Stimulated activated naive CD4-positive, alpha-beta T cell treated with Interleukin-2 at 50 U/mL for 16 hours (primary cell): ENCODE measurements at places on chromosomes 2 and 18.

DNA sequence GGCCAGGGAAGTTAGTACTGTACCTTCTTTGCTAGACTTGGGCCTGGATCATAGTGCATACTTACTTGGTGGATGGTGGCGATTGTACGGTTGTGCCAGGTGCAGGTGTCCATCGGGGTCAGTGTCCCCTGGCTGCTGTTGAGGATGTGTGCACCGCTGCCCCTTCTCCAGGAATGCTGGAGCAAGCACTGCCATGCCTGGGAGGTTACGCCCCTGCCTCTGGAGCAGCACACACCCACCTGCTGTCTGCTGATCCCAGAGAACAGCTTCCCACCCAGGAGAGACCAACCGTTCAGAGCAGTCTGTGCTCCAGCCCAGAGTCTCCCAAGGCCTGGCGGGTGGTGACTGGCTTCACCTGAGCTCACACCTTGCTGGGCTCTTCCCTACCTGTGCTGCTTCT, 286.8 kb upstream of the HS6ST1 start:
- no peak for DNase-seq

DNA sequence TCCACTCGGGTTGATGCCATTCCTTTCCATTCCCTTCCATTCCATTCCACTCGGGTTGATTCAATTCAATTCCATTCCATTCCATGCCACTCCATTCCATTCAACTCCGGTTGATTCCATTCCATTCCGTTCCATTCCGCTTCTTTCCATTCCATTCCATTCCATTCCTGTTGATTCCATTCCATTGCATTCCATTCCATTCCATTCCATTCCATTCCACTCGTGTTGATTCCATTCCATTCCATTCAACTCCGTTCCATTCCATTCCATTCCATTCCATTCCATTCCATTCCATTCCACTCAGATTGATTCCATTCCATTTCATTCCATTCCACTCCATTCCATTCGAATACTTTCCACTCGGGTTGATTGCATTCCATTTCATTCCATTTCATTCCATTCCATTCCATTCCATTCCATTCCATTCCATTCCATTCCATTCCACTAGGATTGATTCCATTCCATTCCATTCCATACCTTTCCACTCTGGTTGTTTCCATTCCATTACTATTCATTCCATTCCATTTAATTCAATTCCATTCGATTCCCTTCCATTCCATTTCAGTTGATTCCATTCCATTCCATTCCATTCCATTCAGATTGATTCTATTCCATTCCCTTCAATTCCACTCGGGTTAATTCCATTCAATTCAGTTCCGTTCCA, 1141.8 kb downstream of the RPIA start:
- DNase-seq = no peak

DNA sequence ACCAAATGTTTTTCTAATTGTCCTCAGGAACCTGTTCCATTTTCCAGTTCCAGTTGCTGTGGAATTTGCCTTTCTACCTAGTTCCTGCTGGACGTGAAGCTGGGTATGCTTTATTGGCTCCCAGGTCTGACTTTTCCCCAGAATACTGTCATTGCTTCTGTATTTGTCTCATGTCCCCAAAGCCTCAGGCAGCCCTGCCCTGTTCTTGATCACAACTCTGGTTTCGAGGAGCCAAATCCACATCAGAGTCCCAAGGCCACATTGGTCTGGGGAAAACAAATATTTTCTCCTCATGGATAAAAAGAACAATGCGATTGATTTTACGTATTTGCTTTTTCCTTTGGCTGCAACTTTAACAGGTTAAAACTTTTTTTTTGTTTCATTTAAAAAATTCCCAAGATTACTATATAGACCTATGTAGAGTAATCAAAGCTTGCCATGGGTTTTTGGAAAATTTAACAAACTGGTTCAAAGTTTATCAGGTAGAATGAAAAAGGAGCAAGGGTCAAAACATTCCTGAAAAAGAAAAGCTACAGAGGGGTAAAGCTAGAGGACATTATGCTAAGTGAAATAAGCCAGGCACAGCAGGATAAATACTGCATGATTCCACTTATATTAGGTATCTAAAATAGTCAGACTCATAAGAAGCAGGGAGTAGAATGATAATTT, 85.2 kb downstream of the MDH1 start:
- no peak for DNase-seq

GRCh38 chr2:1521878-1522830, 108.9 kb downstream of the TPO start:
- no peak for DNase-seq

- DNase-seq = no peak
Observed at GRCh38 chr2:26486789-26487188, 8.9 kb upstream of the OTOF start.

GRCh38 chr2:32810909-32811495, 135.8 kb upstream of the LTBP1 start:
- no peak for DNase-seq

DNA sequence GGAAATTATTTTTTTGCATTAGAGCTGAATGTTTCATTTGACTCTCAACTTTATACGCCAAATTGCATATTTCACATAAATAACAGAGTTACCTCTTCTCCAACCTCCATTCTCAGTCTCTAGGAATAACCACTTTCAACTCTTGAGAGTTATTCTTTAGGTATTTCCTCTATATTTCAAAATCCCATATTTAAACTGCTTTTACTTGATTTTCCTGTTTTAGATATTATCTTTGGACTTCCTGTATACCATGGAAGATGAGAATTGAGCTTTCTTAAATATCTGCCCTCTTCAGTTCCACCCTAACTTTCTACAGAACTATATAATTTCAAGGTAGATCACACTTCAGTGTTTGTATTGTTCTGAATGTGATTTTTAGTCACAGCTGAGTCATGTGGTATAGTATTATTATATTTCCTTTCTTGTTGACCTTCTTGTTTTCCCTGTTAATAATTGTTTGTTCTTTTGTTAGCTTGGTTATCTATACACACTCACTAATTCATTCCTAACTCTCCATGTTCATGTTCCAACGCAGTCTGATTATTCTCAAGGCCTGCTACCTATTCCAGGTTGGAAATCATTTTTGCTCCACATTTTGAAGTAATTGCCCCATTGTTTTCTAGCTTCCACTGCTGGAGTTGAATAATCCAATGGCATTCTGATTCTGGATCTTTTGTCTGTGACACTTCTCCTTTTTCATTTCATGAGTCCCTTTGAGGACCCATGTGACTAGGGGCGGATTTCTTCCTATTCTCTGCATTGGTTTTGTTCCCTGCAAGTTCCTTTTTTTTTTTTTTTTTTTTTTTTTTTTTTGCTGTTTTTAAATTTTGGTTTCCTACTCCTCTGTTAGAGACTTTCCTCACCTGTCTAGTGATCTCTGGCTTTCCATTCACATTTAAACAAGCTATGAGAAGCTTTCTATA, 156.8 kb upstream of the RBMS1 start:
- DNase-seq = no peak

GRCh38 chr18:7846335-7846734, 279.2 kb downstream of the PTPRM start:
- DNase-seq = no peak

DNA sequence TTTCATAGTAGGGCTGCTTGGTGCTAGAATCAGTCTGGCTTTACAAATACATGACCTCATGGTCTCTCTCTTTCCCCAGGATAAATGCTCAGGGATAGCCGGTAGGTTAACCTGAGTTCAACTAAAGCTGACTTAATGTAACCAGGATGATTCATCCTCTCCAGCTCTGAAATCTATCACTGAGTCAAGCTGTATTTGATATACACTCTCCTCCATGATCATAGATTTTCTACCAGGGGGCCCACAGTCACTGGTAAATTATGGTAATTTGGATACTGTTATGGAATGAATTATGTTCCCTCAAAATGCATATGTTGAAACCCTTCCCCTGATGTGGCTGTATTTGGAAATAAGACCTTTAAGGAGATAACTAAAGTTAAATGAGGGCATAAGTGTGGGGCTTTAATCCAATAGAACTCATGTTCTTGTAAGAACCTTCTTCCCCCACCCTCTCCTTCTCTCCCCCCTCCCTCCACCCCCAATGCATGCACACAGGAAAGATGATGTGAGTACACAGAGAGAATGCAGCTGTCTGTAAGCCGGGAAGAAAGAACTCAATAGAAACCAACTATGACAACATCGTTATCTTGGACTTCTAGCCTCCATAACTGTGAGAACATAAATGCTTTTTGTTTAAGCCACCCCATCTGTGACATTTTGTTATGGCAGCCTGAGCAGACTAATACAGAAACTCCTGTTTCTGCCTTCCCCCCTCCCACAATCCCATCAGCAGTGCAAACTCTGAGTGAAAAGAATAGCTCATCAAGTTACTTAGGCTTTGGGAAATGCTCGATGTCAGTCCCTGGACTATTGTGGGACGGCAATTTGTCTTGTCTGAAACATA, 134.9 kb upstream of the KYNU start:
- DNase-seq = no peak

DNA sequence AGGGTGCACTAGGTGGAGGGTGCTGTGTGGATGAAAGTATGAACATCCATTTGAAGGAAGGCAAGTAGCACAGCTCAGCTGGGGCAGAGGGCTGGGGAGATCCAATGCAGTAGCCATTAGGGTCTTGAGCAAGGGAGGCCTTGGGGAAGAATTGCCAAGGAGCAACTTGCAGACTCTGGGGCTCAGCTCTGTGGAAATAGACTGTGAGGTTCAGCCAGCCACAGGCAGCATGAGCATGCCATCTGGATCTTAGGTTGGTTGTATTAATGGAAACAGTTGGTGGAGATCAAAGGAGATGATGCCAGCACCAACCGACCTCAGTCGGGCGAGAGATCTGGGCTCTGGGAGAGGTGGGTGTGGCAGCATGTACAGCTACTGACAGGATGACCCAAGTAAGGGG, 5.6 kb downstream of the ZAP70 start:
- DNase-seq = peak; percentile 13

- DNase-seq = peak; percentile 23
Observed at GRCh38 chr18:13629841-13630715, 96.3 kb downstream of the FAM210A start.

GRCh38 chr2:72983500-72984161, 66.3 kb downstream of the EMX1 start:
- DNase-seq = no peak

DNA sequence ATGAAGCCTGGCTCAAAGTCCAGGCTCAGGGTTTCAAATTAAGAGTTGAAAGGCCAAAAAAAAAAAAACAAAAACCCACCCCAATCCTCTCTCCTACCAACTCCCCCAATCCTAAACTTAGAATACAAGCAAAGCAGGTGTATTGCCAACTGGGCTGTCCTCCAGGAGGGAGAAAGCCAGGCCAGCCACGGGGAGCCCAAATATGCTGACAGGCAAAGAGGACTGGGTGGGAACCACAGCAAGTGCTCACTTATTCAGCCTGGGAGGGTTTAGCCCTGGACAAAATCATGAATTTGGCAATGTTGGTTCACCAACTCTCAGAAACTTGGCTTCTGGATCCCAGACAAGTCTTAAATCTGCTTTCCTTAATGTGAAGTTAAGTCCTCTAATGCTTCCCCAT, 36.5 kb downstream of the GKN2 start:
- DNase-seq = no peak

DNA sequence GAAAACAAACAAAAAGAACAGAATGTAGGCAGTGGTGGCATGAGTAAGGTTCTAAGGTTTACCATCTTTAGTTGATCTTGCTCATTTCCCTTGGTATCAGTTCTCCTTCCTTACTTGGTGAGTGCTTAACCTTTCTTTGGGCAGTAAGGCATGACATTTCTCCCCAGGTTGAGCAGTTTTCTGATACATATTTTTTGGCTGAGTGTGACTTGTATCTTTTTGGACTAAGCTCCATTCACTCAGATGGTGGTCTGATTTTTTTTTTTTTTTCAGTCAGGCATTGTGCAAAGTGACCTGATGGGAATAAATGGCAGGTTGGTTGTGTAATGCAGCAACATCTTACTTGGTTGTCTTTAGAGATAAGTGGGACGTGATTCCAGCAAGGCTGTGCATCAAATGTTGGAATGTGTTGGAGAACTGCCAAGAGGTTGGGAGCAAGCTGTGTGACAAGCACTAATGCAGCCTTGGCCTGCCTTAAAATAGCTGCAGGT, 15.1 kb downstream of the SPTBN1 start:
- DNase-seq = no peak

DNA sequence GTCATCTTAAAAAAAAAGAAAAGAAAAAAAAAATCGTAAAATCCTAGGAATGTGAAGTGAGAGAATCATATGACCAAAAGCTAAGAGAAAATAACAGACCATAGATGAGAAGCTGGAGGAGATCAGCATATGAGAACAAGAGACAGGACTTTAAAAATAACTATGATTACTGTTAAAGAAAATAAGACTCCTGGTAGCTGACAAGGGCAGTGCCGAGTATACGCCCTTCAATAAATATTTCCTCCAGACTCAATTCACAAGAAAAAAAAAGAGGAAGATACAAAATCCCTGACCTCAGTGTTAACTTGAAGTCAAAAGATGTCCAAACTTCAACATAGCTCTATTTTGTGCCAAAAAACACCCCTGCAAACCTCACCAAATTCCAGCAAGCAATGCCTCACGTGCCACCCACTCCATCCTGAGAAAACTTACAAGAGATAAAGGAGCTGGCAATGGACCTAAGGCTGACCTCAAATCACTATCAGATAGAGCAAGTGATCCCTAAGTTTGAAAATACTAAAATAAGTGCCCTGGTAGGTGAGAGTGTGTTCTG, 817.2 kb downstream of the SOCS6 start:
- DNase-seq = no peak

- DNase-seq = no peak
Observed at GRCh38 chr18:10928011-10928771, 221.2 kb downstream of the PIEZO2 start.

- no peak for DNase-seq
Observed at GRCh38 chr2:11516984-11517648, 16.7 kb upstream of the GREB1 start.

DNA sequence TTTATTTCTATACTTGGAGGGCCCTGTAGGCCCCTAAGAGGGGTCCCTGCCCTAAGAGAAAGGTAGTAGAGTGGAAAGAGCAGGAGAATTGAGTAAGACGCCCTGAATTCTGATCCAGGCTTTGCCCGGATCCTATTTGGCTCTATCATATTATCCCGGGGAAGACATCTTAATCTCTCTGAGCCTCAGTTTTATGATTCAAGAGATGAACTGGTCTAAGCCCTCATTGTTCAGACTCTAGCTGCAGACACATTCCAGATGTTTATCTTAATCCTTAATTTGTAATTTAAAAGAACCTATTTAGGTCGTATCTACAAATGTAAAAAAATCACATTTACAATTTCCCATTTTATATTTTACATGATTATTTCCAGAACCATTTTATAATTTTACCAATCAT, 220.1 kb downstream of the AGPS start:
- no peak for DNase-seq

DNA sequence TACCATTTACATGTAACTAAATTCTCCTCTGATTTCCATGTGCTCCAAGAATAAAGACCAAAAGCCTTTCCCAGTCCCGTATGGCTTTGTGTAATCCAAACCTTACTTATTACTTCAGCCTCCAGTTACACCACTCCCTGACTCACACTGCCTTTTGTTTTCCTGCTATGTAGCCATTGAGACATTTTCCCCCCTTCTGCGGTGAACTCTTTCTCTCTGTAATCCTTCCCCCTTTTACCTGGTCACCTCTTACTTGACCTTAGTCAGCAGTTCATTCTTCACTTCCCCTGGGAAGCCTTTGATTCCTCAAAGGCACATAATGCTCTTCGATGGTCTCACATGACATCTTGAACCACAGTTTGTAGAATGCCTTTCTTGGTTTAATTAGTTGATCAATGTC, 256.0 kb upstream of the FANCL start:
- DNase-seq = no peak

- no peak for DNase-seq
Observed at GRCh38 chr18:78986018-78986481, 6.4 kb downstream of the SALL3 start.

GRCh38 chr2:120229341-120229740, 6.1 kb upstream of the TMEM185B start:
- DNase-seq = no peak

- DNase-seq = no peak
Observed at GRCh38 chr18:12291161-12291560, 16.9 kb upstream of the TUBB6 start.
